WTC11 (cell line): ENCODE measurements at places on chromosomes 11 and 22.

- no peak for DNase-seq
Measured at GRCh38 chr22:29563652-29564460, 10.3 kb upstream of the THOC5 start.

GRCh38 chr11:92857407-92857806, 112.0 kb upstream of the MTNR1B start:
- no peak for DNase-seq

DNA sequence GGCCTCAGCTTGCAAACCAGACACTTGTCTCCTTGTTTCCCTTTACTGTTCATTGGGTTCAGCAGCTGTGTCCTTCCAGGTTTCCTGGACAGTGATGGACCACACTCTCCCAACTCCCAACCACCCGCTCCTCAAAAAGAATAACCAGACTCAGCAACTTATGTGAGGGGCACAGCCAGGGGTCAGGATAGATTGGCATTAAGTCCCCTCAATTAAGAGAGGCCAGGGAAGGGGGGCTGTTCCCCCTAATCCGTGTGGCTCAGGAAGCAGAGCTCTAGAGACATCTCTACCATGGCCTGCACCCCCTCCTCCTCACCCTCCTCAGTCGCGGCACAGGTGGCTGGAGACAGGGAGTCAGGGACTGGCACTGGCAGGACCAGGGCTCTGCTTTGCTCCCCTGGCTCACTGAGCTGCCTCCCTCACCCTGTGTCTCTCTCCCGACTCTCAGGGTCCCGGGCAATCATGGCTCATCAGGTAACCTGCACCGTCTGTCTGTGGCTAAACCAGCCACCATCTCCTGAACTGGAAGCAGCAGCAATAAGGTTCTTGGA, 111.7 kb downstream of the ZNF280B start:
- no peak for DNase-seq

GRCh38 chr11:132910011-132910760, 622.1 kb downstream of the OPCML start:
- DNase-seq = peak; percentile 25

GRCh38 chr11:127037596-127037995, 37.0 kb upstream of the KIRREL3 start:
- DNase-seq = no peak

DNA sequence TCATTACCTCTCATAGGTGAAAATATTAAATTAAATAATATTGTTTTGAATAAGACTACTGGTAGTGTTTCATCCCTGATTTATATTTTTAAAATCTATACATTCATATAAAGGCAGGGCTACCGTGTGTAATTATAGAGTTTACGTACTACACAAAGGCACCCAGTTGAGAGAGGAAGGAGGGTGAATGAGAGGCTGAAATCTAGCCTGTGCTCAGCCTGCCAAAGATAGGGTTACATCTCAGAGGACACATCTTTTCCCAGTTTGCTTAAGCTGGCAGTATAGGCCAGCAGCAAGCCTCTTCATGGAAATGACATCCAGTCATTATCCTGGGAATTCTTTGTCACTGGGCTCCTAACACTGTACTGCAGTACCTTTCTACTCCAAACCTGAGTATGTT, 7.5 kb upstream of the B3GNT6 start:
- DNase-seq = no peak
